Muscle of leg (tissue), 16 donors: ENCODE measurements at places on chromosomes 7 and 10. TPM values are rescaled to one million over a fixed set of nuclear protein-coding genes. Genes with fewer than 3 reads are reported as not detected.

The AGBL3 gene
- 2.7 TPM for polyA plus RNA-seq

The PAX2 gene
- not detected for polyA plus RNA-seq

The CALD1 gene
- polyA plus RNA-seq: 115 TPM

The BHLHA15 gene
- 0.26 TPM for polyA plus RNA-seq

The FOXP2 gene
- polyA plus RNA-seq: 7.9 TPM

The STYXL1 gene
- polyA plus RNA-seq: 25.1 TPM

The CPA4 gene
- polyA plus RNA-seq: 1.8 TPM

DNA sequence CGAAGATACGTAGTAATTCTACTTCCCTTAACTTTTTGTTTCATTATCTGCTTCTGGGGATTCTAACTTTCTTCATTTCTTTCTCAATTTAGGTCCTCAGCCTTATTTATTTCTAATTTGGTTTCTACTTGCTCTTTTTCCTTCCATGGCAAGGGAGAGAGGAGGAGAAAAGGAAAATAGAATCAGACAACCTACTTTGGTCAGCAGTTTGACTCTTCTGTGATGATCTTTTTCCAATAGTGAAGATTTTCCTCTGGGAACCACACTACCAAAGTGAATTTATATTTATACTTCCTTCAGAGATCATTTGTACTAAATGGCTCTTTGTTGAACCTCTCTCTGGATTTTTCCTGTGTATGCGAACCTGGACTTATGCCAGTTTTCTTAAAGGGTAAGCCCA is 90.2 kb downstream of the TMEM26 start:
- DNase-seq: peak; percentile 53

DNA sequence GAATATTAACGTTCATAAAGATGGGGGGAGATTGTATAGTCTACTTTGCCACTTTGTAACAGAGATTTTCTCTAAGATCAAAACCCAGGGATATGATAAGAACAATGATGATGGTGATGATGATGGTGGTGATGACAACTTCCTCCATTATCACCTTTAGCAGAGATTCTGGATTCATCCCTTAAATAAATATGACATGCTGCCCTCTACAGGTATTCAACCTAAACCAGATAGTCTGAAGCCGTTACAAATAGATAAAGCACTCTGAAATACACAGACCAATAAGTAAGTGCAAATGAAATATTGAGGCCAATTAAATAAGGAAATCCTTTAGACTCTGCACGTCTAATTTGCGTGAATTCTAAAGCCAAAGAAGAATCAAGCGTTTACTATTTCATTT is 211.5 kb downstream of the CREB5 start:
- DNase-seq: no peak

GRCh38 chr10:55410415-55410885 is 609.4 kb upstream of the PCDH15 start:
- peak; percentile 77 for DNase-seq

DNA sequence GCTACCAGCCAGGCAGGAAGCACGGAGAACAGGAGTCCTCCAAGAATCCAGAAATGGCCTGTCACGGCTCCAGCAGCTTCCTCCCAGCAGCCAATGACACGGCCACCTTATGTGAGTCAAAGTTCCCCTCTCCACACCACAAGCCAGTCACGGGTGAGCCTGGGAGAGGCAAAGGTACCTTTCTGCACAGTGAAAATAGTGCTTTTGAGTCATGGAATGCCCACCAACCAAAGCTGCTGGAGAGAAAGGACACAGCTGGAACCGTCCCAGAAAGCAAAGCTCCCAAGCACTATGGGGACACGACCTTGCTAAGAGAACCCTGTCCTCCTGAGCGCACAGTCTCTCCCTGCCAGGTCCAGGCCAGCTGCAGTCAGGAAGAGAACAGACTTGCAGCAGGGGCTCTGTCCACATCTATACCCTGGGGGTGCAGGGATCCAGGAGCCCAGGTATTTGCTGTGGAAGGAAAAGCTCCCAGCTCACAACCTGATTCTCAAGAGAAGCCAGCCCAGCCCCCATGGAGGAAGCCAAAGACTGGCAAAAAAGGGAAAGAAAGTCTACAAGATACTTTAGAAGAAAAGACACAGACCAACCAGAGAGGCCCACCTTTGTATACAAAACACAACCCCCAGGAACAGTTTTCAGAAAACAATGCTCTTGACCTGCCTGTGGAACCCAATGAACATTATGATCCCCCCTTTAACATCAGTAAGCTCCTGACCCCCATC is 24.4 kb downstream of the C10orf71 start:
- DNase-seq: no peak

DNA sequence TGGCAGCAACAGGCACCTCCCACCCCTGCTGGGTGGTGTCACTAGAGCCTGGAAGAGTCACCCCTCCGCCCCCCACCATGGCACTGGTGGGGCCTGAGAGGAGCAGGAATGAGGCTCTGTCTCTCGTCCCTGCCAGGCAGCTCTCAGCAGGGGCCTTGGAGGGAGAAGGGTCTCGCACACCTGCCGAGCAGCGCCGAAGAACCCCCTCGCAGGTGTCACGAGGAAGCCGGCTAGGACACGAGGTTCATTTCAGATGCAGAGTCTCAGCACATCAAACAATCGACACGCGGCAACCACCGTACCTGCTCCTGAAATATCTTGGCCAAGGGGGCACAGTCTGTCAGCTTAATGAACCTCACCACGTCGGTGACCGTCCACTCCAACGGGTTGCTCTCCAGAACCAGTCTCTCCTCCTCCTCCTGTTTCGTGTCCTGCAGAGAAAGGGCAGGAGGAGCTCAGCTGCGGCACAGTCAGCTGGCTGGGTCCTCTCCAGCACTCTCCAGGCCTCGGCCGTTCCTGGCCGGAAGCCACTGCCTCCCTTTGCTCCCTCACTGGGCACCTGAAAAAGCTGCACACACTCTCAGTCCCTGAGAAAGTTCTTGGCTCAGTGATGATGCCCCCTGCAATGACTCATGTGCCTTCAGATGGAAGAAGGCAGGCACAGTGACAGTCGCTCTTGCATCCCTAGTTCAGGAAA is 240.1 kb downstream of the SFMBT2 start:
- DNase-seq: no peak

GRCh38 chr7:159218607-159219006 is 73.9 kb upstream of the VIPR2 start:
- DNase-seq: no peak

GRCh38 chr7:151706277-151707104 is 170.4 kb downstream of the PRKAG2 start:
- no peak for DNase-seq

GRCh38 chr10:112613620-112614019 is 166.6 kb downstream of the VTI1A start:
- no peak for DNase-seq

- DNase-seq: no peak
Observed at GRCh38 chr7:99791667-99792369, 7.8 kb upstream of the CYP3A4 start.
